ENCODE measurements at places on chromosomes 2 and 18. TPM values are rescaled to one million over a fixed set of nuclear protein-coding genes. Genes with fewer than 3 reads are reported as not detected.

- DNase-seq: no peak
These were observed 130.7 kb upstream of the RNF152 start for GRCh38 chr18:62023536-62023935.

GRCh38 chr2:63819256-63819655 lies 22.4 kb upstream of the UGP2 start:
- DNase-seq: no peak

- DNase-seq: no peak
These were observed 1727.3 kb downstream of the SUCLG1 start for GRCh38 chr2:82731824-82732223.

Gene NRBP1
- 87.5 TPM for total RNA-seq

DNA sequence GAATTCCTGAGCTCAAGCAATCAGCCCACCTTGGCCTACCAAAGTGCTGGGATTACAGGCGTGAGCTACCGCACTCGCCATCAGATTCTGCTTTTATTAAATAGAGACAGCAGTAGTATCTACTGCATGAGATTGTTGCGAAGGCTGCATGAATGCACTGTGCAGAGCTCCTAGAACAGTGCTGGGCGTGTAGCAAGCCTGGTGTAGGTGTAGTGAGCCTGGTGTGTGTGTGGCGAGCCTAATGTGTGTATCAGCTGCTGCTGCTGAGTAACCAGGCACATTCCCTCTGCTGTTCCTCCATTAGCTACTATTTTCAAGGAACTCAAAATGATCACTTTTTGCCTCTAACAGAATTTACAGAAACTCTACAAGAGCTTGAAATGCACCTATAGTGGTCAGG lies 57.6 kb downstream of the PTPRM start:
- DNase-seq: no peak
